ENCODE measurements at places on chromosomes 4 and X.

GRCh38 chr4:58606303-58606702, 1496.1 kb upstream of the IGFBP7 start:
- DNase-seq, result no peak

GRCh38 chr4:13888112-13888511, 260.6 kb upstream of the BOD1L1 start:
- no peak for DNase-seq

DNA sequence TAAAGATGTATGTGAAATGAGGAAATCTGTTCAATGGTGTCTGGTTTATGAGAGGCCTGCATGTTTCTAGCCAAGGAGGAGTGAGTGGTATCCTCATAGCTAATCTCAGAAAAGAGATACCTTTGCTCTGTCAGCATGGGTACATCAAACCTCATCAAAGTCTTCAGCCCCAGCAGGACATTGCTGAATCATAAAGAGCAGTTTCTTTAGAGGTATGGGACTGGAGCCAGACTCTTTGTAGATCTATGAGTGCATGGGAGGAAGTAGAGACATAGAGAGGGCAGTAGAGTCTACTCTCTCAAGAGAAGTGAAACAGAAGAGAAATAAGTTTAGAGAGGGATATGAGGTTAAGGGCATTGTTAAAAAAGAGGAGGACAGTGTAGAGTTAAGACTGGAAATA, 1950.9 kb downstream of the ARAP2 start:
- no peak for DNase-seq

DNA sequence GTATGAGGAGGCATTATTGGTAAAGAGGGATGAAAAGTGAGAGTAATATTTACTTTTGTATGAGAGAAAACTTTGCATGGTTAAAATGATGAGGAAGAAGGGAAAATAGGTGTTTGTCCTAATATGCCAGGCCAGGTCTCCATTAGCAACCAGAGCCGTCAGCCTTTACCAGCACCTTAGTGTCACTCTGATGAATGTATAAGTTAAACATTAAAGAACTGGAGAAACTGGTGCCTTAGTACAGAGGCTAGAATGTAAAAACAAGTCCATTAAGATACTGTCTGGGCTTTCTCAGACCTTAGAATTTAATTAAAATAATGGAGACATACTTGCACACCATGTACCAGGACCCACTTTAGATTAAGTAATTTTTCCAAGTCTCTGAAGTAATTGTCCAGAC, 222.3 kb downstream of the FAM47A start:
- DNase-seq, result no peak

- no peak for DNase-seq
These were observed 43.9 kb downstream of the ALPK1 start for GRCh38 chr4:112341033-112341432.

GRCh38 chr4:19566041-19566440, 685.7 kb upstream of the SLIT2 start:
- no peak for DNase-seq

DNA sequence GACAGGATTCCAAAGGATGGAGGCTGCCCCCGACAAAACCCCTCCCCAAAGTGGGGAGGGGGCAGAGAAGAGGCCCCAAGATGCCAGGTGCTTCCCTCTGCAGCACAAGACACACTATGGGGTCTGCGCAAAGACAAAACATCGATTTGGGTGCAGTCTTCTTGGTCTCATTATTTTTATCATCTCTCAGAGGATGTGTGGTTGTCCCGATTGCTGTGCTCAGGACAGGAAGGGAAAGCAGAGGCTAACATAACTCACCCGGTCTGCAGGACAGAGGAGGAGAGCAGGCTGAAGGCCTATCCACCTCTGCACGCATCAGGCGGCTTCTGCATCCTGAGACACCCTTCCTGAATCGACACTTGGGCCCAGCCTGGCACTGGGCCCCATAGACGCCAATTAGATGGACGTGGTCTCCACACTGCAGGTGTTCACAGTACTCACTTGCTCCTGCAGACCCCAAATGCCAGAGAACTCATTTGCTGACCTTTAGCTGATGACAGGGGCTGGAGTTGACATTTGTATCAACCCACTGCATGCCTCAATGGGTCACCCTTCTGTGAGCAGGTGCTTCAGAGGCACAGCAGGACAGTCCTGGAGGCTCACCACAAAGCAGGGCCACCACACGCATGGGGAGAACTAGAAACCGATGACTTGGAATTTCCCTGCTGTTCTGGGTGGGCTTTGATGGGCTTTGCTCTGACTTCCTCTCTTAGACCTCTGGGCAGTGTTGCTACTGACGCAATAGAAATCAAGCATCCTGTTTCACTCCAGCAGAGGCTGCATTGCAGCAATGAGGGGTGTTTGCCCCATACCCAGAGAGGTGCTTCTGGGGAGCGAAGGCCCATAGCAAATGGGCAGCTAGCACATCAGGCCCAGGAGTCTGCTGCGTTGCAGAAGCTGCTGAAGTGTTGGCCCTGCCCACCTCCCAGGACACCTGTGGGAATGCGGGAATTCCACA, 96.3 kb upstream of the ENPP6 start:
- DNase-seq, result no peak
